ENCODE measurements at places on chromosomes 6 and 20.

DNA sequence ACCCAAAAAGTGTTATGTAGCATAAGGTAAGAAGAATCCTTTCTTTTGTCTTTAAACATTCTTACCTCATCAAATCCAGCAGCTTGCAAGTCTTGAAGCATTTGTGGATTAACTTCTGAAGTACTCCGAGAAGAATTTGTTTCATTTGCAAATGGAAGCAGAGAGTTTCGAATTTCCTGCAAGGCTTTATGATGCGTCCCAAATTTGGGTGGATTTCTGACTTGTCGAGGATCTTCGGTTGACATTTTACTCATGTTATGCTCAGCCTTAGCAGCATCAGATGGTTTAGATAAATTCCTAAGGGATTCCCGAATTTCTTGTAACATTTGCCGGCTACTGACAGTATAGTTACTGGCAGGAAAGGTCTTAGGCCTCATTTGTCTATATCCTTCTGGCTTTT, 16.2 kb downstream of the LATS1 start:
- DNase-seq = no peak

GRCh38 chr6:55014321-55015088, 159.8 kb upstream of the HCRTR2 start:
- DNase-seq = no peak

GRCh38 chr6:131816869-131817268, 9.0 kb downstream of the ENPP1 start:
- no peak for DNase-seq

DNA sequence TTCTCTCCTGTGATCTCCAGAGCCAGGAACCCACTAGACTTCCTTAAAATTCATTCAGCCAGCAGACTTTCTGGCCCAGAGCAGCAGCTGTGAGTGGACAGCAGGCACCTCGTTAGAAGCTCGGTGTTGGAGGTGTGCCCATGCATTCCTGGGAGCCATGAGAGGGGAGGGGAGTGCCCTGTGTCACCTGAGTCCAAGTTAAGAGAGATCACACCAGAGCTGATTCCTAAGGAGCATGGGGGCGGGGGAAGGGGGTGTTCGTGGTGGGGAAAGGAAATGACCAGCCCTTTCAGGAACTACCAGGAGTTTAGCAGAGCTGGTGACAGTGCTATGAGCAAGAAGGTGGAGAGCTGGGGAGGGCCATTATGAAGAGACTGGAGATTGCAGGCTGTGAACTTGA, 46.9 kb downstream of the GFRA4 start:
- DNase-seq = no peak

- DNase-seq = no peak
These were observed 537 bp downstream of the PRR3 start for GRCh38 chr6:30557683-30557981.

DNA sequence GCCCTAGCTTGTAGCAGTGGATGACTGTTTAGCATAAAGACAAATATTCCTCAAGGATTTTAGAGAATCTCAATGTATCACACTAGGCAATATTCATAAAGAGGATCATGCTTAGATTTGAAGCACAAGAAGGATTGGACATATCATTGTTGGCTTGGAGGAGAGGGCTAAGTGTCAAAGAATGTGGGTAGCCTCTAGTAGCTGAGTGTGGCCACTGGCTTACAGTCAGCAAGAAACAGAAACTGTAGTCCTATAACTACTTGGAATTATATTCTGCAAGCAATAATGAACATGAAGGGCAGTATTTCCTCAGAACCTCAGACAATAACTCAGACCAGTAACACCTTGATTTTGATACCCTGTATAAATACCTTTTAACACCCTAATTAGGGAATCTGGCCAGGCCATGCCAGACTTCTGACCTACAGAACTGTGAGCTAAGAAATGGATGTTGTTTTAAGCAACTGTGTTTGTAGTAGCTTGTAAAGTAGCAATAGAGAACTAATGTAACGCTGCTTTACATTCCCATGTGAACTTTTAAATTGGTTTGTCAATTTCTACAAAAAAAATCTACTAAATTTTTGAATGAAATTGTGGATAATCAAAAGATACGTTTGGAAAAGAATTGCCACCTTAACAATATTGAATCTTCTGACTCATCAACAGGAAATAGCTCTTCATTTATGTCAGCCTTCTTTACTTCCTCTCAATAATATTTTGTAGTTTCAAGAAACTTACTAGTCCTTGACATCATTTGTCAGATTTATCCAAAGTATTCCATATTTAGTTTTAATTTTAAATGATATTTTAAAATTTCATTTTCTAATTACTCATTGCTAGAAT, 65.2 kb upstream of the RSPO3 start:
- no peak for DNase-seq

- DNase-seq = no peak
These were observed 7.2 kb downstream of the MYLIP start for GRCh38 chr6:16136091-16136490.

GRCh38 chr6:35079311-35080000, 61.7 kb downstream of the TCP11 start:
- DNase-seq = no peak

- peak; percentile 42 for DNase-seq
These were observed 43.7 kb upstream of the MAP7 start for GRCh38 chr6:136593748-136594490.

- DNase-seq = no peak
These were observed 74.0 kb downstream of the ZBTB2 start for GRCh38 chr6:151317103-151317994.

DNA sequence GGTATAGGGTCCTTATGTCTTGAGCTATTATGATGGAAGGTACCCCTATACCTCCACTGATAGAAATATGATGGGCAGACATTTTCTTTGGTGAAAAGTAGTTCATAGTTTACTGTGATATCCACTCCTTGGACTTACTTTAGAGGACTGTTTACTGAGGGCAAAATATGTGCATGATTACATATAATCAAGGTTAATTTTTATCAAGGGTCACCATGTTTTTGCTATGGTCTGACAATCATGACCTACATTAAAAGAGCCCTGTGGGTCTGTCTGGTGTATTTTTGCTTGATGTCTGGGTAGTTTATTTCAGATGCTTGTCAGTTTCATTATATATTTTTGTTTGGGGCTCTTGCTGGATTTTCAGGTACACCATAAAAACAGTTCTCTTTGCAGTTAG, 40.1 kb downstream of the CDKAL1 start:
- DNase-seq = no peak

DNA sequence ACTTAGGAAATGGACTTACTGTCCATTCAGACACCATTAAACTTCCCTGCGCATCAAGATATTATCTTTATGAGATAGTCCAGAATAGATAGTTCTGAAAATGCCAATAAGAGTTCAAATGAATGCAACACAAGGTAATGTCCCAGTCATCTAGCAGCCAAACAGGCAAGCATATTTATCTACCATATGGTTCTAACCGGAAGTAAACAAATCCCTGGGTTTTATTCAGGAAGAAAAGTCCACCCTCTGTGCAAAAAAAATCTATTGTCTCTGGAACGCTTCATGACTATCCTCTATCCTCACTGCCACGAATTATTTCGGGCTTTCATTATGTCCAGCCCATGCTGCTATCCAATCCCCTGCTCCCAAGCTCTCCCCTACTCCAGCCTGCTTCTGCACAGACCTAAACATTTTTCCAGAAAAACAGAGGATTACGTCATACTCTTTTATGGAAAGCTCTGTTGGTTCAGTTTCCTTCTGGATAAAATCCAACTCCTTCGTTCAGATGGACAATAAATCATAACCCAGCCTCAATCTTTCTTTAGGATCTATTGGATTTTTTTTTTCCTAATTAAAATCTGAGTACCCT, 11.4 kb downstream of the PPIL6 start:
- no peak for DNase-seq

DNA sequence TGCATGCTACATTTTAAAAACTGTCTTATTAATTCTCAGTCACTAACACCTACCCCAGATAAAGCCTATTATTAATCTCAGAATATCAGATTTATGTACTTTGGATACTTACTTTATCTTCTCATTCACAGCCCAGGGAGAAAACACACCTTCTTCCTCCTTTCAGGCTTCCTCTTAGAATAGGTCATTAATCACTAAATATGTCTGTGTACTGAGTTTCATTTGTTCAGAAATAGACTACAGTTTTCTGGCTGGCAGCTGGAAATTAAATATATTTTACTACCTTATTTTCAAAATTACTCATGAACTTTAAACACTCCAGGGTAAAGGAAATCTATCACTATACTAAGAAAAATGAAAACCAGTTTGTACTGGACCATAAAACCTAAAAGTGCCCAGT, 147.7 kb upstream of the DST start:
- no peak for DNase-seq

DNA sequence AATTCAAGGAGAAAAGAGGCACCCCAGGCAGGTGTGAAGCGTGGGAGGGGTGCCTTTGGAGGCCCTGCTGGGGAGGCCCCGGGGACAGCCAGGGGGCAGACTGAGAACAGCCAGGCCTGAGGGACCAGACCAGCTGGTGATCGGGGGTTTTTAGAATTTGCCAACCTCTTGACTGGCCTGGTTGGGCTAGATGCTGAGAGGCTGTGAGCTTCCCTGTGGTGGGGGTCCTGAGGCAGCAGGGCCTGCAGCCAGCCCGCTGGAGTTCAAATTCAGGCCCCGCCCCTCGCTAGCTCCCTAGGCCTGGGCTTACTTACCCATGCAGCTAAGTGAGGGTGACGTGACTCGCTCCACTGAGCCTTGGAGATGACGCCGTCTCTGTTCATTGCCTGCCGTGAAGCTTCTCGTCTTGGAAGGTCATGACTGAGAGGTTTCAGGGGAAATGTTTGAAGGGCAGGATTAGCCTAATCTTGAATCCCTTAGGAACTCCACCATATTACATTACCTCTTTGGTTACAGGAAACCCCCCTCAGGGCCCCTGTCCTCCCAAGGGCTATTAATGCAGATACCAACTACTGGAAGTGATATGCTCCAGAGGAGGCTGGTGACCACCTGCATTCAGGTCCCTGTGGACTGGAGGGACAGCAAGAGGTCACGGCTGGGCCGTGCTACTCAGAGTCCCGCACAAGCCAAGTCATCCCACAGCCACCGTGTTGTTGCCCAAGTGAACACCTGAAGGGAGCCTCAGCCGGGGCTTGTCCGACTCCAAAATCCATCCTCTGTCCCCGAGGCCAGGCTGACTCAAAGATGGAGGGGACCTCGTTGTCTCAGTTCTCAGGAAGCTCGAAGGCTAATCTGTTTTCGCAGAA, 73.9 kb upstream of the DUSP22 start:
- DNase-seq = no peak

GRCh38 chr6:150696190-150696589, 96.5 kb downstream of the PLEKHG1 start:
- no peak for DNase-seq

- no peak for DNase-seq
These were observed 21.5 kb downstream of the MANBAL start for GRCh38 chr20:37310951-37311350.

- no peak for DNase-seq
These were observed 5.5 kb upstream of the CHRNA4 start for GRCh38 chr20:63366390-63367365.

DNA sequence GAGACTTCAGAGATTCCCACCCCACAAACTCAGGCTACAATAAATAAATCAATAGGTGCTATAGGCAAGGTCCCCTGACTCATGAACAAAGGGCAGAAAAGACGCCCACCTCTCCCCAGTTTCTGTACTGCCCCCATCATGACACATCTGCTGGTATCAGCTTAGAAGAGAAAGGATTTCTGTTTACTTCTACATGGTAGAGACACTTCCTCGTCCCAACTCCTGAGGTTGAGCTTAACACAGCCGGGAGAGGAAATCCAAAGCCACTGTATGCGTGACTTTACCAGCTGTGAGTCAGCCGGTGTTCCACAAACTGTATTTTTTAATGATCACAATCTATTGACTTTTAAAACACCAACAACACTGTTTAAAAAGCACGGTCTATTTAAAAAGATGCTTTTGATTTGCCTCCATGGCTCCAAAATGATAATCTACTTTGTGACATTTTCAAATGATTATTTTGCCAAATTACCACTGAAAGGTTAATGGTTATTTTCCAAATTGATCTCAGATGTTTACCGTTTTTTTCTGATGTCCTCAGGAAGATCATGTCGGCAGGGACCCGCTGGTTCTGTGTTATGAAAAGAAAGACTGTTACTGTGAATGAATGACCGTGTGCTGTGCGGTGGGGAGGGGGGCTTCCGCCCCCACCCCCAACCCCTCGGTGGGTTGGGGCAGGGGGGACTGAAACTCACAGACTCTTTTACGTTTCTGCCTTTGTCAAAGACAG, 72.5 kb downstream of the ATP9A start:
- no peak for DNase-seq

All from activated T-cell treated with anti-CD3 and anti-CD28 coated beads, Interleukin-2, amount 50 U/mL, for 24 hours (primary cell).